Kidney glomerular epithelial cell (primary cell): ENCODE measurements at places on chromosomes 1 and 21.

DNA sequence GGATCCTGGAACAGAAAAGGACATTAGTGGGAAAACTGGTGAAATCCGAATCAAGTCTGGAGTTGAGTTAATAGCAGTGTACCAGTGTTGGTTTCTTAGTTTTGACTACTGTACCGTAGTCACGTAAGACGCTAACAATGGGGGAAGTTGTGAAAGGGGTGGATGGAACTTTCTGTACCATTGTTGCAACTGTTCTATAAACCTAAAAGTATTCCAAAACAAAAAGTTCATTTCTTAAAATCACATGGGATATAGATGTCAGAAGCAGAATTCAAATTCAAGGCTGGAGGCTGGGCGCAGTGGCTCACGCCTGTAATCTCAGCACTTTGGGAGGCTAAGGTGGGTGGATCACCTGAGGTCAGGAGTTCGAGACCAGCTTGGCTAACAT is 16.9 kb downstream of the ARHGEF19 start:
- DNase-seq: no peak

- DNase-seq: no peak
These were observed 28.9 kb downstream of the NEK2 start for GRCh38 chr1:211646566-211646965.

DNA sequence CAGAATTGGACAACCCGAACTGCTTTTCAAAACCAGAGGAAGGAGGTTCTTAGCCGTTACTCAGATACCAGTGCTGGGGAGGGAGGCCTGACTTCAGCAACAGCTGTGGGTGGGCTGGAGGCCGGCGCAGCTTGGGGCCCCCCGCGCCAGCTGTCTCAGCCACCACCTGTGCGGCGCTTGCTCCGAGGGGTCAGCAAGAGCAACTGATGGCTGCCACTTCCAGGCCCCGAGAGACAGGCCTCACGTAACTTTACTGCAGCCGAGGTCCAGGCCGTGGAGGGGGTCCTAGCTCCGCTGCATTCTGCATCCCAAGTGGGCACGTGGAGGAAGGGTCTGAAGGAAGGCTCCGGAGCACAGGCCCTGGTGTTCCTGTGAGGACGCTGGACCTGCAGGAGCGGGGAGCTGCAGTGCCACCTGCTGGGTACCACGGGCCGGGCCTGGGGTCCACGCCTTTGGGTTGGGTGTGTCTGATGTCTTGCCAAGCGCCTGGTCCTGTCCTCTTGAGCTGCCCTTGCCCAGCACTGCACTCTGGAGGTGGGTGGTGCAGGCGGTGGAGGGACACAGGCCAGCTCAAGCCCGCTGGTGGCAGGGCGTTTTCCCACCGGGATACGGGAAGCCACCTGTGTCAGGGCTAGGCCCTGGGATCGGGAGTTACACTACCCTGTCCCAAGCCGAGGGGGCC is 9.8 kb downstream of the THAP3 start:
- DNase-seq: no peak

DNA sequence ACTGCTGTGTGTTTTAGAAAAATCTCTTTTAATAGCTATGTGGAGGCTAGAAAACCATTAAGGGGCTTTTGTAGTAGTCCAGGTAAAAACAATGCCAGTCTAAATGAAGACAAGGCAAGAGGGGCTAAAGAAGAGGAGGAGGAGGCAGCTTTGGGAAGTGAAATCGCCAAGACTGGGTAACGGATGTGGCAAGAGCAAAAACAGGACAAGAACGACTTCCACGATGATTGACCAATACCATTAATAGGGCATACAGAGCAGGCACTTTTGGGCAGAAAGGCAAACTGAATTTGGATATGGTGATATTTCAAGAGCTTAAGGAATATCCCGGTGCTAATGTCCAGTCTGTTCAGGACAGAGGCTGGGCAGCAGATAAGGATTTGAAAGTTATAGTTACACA is 22.0 kb downstream of the COA6 start:
- no peak for DNase-seq

- no peak for DNase-seq
These were observed 470 bp upstream of the NAXE start for GRCh38 chr1:156591181-156591431.

- no peak for DNase-seq
These were observed 416.3 kb upstream of the ESRRG start for GRCh38 chr1:217139513-217139912.

DNA sequence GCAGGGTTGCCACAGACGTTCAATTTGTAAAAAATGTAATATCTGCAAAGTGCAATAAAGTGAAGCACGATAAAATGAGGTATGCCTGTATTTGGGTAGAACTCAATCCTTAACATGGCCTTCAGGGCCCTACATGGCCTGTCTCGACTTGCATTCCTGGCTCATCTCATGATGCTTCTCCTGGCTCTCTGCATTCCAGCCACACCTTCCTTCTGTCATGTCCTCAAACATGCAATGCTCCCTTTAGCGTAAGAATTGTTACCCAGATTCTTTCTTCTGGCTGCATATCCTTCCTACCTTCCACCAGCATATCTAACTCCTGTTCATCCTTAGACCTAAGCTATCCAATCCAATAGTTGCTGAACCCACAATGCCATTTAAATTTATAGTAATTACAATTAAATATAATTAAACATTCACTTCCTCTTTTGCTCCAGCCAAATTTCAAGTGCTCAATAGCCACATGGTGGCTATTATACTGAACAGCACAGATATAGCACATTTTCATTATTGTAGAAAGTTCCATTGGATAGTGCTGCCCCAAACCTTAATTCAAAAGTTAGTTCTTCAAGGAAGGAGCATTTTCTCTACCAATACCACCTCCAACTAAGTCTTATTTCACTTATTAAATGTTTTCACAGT is 32.6 kb downstream of the FGGY start:
- DNase-seq: no peak

GRCh38 chr1:87044424-87044823 is 130.0 kb downstream of the HS2ST1 start:
- no peak for DNase-seq

- DNase-seq: no peak
These were observed 53.2 kb downstream of the PTPRU start for GRCh38 chr1:29289493-29289892.

DNA sequence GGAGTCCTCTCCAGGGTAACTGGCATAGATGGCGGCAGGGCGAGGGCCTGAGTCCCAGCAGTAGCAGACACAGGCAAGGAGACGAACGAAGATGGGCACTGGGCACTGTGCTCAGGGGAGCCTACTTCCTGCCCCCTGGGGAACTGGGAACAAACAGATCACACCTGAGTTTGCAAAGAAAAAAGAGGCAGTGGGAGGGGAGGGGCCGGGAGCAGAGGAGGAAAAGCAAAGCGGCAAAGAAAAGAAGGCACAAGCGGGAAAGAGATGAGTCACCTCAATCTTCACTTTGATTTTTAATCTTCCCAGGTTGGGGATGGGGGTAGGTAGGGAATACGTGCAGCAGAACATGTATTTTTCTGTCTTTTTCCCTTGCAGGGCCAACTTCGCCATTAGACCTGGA is 44.0 kb downstream of the ZSCAN20 start:
- no peak for DNase-seq

DNA sequence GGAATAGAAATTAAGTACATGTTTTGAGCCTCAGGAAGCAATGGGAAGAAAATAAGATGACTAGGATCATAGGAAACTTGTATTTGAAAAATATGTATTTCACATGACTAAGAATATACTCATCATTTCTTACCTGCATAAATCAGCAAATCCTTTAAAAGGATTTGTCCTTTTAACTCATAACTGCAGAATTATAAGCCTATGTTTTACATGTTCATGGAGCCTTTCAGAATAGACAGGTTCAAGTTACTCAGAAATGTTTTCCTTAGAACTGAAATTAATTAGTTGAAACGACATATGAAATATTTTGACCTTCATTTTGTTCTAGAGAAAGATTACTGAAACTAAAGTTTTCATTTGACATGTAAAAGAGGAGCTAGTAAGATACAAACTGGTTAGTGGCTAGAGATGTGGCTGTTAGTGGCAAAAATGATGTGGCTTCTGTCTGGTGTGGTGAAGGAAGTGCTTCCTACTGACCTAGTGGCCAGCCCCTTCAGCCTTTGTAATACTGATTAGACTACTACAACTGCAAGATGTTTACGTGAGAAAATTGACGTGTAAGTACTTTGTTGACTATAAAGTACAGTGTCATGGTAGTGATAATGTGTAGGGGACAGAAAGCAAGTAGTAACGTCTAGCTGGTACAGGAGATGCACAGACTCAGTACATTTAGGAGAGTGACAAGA is 54.7 kb downstream of the PACC1 start:
- no peak for DNase-seq

DNA sequence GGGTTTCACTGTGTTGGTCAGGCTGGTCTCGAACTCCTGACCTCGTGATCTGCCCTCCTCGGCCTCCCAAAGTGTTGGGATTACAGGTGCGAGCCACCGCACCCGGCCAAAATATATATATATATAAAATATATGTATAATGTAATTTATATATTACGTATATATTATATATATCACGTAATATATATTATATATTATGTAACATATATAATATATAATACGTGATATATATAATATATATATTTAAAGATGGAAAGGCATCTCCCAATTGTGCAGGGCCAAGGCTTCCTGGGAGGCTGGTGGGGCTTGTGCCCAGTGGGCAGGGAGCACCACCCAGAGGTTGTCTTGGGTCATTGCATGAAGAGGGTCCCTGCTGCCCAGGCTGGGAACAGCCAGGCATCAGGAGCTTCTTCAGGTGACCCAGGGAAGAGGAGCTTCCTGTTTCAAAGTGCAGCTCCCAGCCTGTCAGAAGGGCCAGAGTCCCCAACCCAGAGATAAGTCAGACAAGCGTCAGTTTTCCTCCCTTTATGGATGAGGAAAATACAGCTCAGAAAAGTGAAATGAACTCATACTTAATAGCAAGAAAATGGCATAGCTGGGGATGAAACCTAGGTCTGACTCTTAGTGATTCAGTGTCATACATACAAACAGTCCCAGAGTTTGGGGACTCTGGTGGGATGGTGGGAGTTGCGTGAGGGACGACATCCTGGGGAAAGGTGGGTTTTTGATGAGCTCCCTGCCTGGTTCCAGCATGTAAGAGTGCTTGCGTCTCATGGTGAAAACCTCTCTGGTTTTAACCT is 12.0 kb downstream of the UBE2Q1 start:
- peak; percentile 59 for DNase-seq

DNA sequence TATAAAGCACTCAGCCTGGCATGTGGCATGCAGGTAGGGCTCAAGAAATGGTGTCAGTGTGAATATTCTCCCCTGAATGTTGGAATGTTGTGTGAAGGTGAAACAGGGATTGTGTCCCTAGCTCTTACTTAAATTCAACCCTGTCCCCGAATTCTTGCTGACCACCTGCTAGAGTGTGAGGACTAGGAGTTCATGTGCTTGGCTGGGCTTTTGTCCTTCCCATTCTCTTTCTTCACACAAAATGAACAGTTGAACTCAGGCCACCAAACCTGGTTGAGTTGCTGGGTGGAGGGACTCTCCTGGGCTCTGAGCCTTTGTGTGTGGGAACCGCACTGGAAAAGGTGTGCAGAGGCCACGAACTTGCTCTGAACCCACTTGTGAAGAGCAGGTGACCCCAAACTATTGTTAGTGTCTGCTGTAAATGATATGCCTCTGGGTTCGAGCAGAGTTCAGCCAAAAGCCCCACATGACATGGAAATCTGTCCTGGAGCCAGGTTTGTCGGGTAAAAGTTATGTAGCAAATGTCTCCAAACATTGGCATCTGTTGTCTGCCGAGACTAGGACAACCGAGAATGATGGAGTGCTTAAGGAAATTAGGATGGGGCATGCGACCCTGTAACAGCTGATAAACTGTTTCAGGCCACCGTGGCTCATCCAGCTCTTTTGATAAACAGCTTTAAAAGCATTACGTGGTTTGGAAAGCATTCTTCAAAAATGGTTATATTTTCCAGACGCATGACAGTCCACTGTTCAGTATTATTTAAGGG is 144.2 kb downstream of the DHRS3 start:
- no peak for DNase-seq

GRCh38 chr1:7504438-7504720 is 266.7 kb upstream of the VAMP3 start:
- DNase-seq: no peak

DNA sequence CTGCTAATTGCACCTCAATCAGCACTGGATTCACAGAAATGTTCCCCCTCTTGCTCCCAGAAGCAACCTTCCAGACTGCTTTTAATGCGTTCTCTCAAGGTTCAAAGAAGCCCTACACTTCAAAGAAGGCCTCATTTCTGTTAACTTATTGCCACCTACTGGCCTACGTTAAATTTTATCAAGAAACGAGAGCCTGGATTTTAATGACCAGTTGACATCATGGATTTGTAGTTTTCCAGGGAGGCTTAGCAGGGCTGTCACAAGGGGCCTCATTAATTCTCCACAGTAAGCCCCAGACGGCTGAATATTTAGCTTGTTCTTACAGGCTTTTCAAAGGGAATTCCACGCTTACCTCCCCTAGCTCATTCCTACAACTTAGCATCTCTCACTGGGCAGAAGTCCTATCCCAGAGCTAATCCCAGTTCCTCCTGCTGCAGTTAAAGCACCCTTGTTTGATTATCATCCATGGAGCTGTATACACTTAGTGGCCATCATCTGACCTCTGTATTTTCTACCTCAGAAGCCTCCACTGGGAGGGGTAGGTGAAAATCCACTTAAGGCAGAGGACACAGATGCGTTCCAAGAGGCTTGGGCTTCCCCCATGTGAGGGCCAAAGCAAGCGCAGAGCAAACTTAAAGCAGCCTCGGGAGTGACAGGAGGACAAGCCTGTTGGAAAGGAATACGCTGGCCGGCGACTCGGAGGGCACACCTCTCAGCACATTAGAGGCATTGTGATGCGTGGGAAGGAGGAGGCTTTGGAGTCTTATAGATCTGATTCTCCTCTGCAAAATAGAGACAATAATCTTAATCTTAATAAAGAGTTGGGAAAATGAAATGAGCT is 32.2 kb upstream of the CYP4X1 start:
- peak; percentile 16 for DNase-seq

GRCh38 chr1:173424782-173425407 is 52.2 kb upstream of the PRDX6 start:
- peak; percentile 10 for DNase-seq

GRCh38 chr1:157442065-157442464 is 110.2 kb downstream of the FCRL5 start:
- peak; percentile 57 for DNase-seq

- peak; percentile 6 for DNase-seq
These were observed 172.7 kb downstream of the TGFBR3 start for GRCh38 chr1:91712981-91713841.

DNA sequence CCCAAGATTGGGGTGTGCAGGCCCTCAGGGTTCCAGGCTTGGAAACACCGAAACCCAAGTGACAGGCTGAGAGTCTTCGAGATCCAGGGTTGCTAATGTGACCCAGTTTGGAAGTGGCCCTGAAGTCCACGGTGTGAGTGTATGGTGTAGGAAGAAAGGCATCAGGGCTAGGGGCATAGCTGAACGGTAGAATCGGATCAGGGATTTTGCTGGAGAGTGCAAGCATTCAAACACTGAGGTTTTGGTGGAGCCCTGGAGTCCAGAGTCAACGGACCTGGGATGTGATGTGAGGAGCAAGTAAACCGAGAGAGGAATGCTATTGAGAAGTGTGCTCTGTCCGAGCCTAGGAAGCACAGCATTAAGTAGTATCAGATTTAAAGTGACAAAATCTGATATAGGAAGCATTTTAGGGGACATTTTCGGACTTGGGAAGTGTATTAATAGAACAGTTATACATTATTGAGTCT is 958 bp downstream of the NFYC start:
- no peak for DNase-seq
